ENCODE measurements at places on chromosomes 2 and 18.

- DNase-seq, result no peak
- H3K27ac ChIP-seq, result peak overlapping the region; percentile 73
- peaks cover 23% of the 10 kb centered on the region for H3K36me3 ChIP-seq
- H3K27me3 ChIP-seq, result no peaks in the 10 kb centered on the region
- H3K4me1 ChIP-seq, result peaks cover 71% of the 10 kb centered on the region
- no peak overlapping the region for H3K4me3 ChIP-seq
Measured at GRCh38 chr2:131408207-131408606, 44.2 kb upstream of the RAB6D start.

DNA sequence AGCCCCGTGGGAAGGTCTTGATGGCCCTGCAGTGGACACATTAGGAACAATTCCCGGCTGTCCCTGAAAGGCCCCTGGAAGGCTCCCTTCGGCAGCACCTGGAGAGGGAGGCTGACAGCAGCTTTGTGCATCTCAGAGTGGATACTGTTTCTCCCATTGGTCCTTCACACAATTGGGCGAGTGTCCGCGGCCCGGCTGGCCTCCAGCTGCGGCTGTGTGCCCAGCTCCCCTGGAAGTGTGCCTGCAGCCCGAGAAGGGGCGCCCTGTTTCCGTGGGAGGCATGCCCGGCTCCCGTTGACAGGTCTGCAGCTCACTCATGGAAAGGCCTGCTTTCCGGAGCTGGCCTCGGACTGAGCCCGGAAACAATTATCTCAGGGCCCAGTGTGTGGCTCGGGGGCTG is 103.7 kb downstream of the LPIN1 start:
- no peaks in the 10 kb centered on the region for H3K27me3 ChIP-seq
- no peak for DNase-seq
- no peaks in the 10 kb centered on the region for H3K36me3 ChIP-seq
- no peaks in the 10 kb centered on the region for H3K4me1 ChIP-seq
- H3K4me3 ChIP-seq, result no peak overlapping the region

DNA sequence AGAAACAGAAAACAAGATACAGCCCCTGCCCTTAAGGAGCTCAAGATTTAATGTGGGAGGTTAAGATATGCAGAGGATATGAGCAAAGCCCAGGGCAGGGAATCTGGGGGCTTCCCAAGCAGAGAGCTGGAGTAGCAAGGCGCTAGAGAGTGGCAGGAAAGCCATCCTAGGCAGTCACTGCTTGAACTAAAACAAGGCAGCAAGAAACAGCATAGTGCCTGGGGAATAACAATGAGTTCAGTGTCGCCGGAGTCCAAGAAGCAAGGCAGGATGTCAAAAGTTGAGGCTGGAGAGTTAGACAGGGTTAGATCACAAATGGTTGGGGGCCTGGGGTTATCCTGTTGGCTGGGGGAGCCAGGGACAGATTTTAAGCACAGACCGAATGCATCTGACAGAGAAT is 24.6 kb downstream of the CDH2 start:
- H3K27ac ChIP-seq, result no peak overlapping the region
- no peaks in the 10 kb centered on the region for H3K4me1 ChIP-seq
- DNase-seq, result no peak
- no peak overlapping the region for H3K4me3 ChIP-seq
- no peaks in the 10 kb centered on the region for H3K27me3 ChIP-seq

DNA sequence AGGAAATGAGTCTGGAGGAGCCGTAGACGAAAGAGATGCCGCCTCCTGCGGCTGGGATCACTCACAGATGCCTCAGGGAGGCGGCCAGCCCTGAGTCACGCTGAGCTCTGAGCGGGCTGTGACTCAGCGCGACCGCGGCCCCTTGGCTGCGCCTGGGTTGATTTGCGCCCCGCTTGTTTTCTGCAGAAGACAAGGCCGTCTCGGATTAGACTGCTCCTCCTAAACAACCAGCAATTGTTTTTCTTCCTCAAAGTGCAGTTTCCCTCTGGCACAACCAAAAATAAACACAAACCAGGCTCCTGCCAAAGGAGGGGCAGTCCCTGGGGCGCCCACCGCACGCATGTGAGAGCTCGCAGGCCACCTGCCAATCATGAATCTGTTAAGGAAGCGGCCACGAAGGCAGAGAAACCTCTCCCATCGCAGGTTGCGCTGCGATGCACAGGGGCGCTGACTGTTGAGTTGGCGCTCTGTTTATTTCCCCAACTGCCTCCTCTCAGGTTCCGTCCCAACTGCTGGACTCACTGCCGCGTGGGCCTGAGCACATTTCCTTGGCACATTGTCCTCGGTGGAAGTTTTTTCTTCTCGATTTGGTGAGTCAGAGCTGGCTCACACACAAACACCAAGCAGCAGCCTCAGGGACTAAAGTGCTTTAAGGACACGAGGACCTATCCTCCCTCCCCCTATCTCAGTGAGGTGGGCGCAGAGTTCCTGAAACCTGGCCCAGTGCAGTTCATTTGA is 85.2 kb upstream of the NDUFV2 start:
- H3K36me3 ChIP-seq, result no peaks in the 10 kb centered on the region
- H3K4me3 ChIP-seq, result no peak overlapping the region
- no peaks in the 10 kb centered on the region for H3K4me1 ChIP-seq
- no peak overlapping the region for H3K27ac ChIP-seq

- H3K4me3 ChIP-seq, result no peak overlapping the region
- DNase-seq, result no peak
- H3K27me3 ChIP-seq, result no peaks in the 10 kb centered on the region
- no peak overlapping the region for H3K27ac ChIP-seq
- H3K4me1 ChIP-seq, result peaks cover 8% of the 10 kb centered on the region
Measured at GRCh38 chr2:223566396-223566795, 35.8 kb downstream of the SCG2 start.

- no peaks in the 10 kb centered on the region for H3K4me1 ChIP-seq
- no peaks in the 10 kb centered on the region for H3K36me3 ChIP-seq
- no peak overlapping the region for H3K4me3 ChIP-seq
- no peak for DNase-seq
Measured at GRCh38 chr2:51953931-51954330, 922.0 kb upstream of the NRXN1 start.

GRCh38 chr2:146240391-146240790 is 1604.4 kb upstream of the ACVR2A start:
- no peak overlapping the region for H3K4me3 ChIP-seq
- no peak overlapping the region for H3K27ac ChIP-seq
- H3K36me3 ChIP-seq, result no peaks in the 10 kb centered on the region

- no peaks in the 10 kb centered on the region for H3K4me1 ChIP-seq
- DNase-seq, result no peak
- H3K27me3 ChIP-seq, result no peaks in the 10 kb centered on the region
- H3K4me3 ChIP-seq, result no peak overlapping the region
Measured at GRCh38 chr2:104092886-104093285, 761.0 kb upstream of the POU3F3 start.

GRCh38 chr2:65450393-65450792 is 18.0 kb upstream of the SPRED2 start:
- DNase-seq, result no peak
- peaks cover 5% of the 10 kb centered on the region for H3K27me3 ChIP-seq
- no peak overlapping the region for H3K4me3 ChIP-seq

DNA sequence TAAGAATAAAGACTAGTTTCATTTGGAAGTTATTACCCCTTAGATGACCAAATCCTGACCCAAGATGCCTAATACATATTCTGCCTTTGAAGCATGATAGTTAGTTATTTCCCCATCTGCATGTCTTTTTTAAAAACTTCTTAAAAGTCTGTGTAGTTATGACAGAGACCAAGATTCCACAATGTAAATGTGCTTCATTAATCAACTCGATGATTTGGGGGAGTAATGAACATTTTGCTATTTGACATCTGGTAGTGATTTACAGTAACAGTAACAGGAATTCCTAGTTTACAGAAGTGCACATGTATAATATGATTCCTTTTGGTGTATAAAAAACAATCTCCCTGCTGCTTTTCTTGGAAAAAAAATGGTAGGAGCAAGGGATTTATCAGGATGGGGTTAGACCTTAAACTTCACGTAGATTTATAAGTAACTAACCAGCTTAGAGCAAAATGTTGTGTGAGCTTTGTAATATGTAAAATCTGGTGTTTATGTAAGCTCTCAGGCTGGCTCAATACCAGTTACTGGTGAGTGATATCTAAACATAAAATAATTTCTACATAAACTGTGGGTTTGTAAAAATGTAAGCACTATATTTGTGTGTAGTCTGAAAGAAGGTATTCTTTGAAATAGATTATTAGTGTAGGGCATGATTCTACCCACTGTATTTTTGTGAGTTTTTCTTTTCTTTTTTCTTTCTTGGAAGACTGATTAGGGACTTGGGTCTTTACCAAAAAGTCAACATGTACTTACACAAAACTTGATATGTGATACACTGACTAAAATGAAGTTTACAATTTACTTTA is 641.6 kb downstream of the EPHA4 start:
- H3K4me1 ChIP-seq, result no peaks in the 10 kb centered on the region
- no peaks in the 10 kb centered on the region for H3K36me3 ChIP-seq
- no peak for DNase-seq
- no peak overlapping the region for H3K27ac ChIP-seq
- H3K4me3 ChIP-seq, result no peak overlapping the region
- H3K27me3 ChIP-seq, result no peaks in the 10 kb centered on the region

DNA sequence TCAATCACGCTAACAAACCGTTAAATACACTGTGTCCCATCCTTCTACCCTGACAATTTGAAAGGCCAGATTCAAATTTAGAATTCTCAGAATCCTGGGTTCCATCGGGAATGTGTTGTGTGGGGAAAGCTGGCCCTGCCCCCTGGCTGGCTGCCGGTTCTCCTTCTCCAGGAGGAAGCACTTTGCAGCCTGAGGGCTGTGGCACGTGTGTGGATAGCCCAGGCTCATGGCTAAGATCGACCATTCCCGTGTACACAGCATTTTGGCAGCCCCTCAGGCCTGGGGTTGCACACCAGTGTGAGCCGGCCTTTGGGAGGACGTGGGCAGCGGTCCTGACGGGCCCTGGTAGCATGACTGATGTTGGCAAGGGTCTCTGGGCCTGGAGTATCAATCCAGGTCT is 51.0 kb upstream of the ROCK2 start:
- no peaks in the 10 kb centered on the region for H3K4me1 ChIP-seq
- H3K4me3 ChIP-seq, result no peak overlapping the region
- H3K36me3 ChIP-seq, result no peaks in the 10 kb centered on the region
- H3K27ac ChIP-seq, result no peak overlapping the region
- H3K27me3 ChIP-seq, result no peaks in the 10 kb centered on the region
- no peak for DNase-seq

GRCh38 chr2:142849820-142850219 is 27.6 kb upstream of the KYNU start:
- no peak for DNase-seq
- no peak overlapping the region for H3K4me3 ChIP-seq
- no peaks in the 10 kb centered on the region for H3K36me3 ChIP-seq
- H3K4me1 ChIP-seq, result no peaks in the 10 kb centered on the region

GRCh38 chr2:230773039-230773773 is 60.6 kb downstream of the CAB39 start:
- H3K4me1 ChIP-seq, result no peaks in the 10 kb centered on the region
- H3K4me3 ChIP-seq, result no peak overlapping the region
- H3K27me3 ChIP-seq, result no peaks in the 10 kb centered on the region
- peaks cover 16% of the 10 kb centered on the region for H3K36me3 ChIP-seq
- no peak for DNase-seq

DNA sequence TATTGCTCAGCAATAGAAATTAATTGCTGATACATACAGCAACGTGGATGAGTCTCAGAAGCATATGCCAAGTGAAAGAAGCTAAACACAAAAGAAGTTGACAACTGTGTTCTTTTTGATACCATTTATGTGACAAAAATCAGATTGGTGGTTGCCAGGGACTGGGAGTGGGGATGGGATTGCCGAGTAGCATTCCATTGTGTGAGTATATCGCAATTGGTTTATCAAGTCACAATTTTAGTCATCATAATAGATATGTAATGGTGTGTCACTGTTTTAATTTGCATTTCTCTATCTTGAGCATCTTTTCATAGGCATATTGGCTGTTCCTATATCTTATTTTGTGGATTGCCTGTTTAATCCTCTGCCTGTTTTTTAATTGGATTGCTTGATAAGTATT is 20.9 kb downstream of the STRADB start:
- H3K27ac ChIP-seq, result no peak overlapping the region
- no peaks in the 10 kb centered on the region for H3K4me1 ChIP-seq
- H3K36me3 ChIP-seq, result peaks cover 17% of the 10 kb centered on the region
- DNase-seq, result no peak
- no peak overlapping the region for H3K4me3 ChIP-seq

- DNase-seq, result no peak
- no peaks in the 10 kb centered on the region for H3K4me1 ChIP-seq
- H3K27ac ChIP-seq, result no peak overlapping the region
- no peaks in the 10 kb centered on the region for H3K27me3 ChIP-seq
Measured at GRCh38 chr2:37300578-37300977, 24.1 kb downstream of the PRKD3 start.

GRCh38 chr2:220228310-220229006 is 601.0 kb downstream of the SLC4A3 start:
- no peaks in the 10 kb centered on the region for H3K4me1 ChIP-seq
- DNase-seq, result no peak
- no peak overlapping the region for H3K4me3 ChIP-seq
- H3K27ac ChIP-seq, result no peak overlapping the region
- H3K36me3 ChIP-seq, result no peaks in the 10 kb centered on the region
- H3K27me3 ChIP-seq, result no peaks in the 10 kb centered on the region

- peak overlapping the region; percentile 71 for H3K27ac ChIP-seq
- H3K27me3 ChIP-seq, result no peaks in the 10 kb centered on the region
- H3K36me3 ChIP-seq, result no peaks in the 10 kb centered on the region
- H3K4me3 ChIP-seq, result no peak overlapping the region
- peaks cover 57% of the 10 kb centered on the region for H3K4me1 ChIP-seq
Measured at GRCh38 chr2:181314551-181314950, 142.6 kb upstream of the ITGA4 start.

- H3K4me3 ChIP-seq, result no peak overlapping the region
- no peaks in the 10 kb centered on the region for H3K36me3 ChIP-seq
- no peak for DNase-seq
- H3K4me1 ChIP-seq, result peaks cover 23% of the 10 kb centered on the region
- H3K27me3 ChIP-seq, result peaks cover 62% of the 10 kb centered on the region
- H3K27ac ChIP-seq, result no peak overlapping the region
Measured at GRCh38 chr2:201879996-201880395, 73.7 kb downstream of the CDK15 start.
